8988T (cell line): ENCODE measurements at places on chromosomes 3 and 15.

DNA sequence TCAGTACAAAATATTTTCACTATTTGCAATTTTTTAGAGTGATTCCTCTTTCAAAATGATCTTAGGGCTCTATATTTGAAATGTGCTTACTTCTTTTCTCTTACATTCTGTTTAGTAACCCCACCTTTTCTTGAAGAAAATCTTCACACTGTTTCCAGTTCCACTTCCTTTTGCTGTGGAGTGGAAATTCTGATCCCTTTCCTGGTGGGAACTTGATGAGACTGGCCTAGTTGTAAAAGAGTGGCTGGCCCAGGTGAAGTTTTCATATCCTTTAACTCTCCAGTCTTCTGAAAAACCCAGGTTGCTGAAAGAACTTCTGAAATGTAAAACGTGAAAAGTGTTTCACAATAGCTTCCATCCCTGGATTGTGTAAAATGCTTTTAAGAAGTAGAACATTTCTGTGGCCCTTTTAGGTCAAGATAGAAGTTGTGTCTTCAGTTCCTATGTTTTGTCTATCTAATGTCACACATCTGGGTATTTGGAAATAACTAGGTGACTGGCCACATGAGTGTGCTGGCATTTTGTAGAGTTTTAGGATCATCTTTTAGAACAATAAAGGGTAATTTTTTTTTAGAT is 84.8 kb upstream of the LRIG1 start:
- no peak for DNase-seq

DNA sequence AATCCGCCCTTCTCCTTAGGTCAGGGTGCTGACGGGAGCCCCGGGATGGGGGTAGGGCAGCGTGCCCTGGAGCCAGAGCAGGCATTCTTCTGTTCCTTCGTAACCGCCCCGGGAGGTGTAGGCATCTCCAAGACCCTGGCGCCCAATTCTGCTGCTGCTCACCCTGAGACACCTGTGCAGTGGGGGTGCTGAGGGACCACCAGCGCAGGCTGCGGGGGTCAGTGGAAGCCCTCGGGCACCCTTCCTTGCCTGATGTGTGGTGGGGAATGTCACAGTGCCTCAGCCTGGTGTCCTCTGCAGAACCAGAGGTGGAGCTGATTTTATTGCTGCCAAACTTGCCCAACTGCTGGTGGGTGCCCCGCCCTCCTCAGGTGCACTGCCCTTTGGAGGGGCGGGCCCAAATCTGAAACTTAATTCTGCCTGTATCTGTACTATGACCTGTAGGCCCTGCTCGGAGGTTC is 7.3 kb downstream of the CSK start:
- DNase-seq, result no peak

GRCh38 chr3:47259114-47259513 is 23.5 kb downstream of the KIF9 start:
- no peak for DNase-seq

- no peak for DNase-seq
Measured at GRCh38 chr15:82871832-82872484, 62.5 kb downstream of the WHAMM start.

- no peak for DNase-seq
Measured at GRCh38 chr15:64422697-64423096, 35.1 kb downstream of the TRIP4 start.

- no peak for DNase-seq
Measured at GRCh38 chr15:47003568-47003967, 713.7 kb upstream of the SEMA6D start.

DNA sequence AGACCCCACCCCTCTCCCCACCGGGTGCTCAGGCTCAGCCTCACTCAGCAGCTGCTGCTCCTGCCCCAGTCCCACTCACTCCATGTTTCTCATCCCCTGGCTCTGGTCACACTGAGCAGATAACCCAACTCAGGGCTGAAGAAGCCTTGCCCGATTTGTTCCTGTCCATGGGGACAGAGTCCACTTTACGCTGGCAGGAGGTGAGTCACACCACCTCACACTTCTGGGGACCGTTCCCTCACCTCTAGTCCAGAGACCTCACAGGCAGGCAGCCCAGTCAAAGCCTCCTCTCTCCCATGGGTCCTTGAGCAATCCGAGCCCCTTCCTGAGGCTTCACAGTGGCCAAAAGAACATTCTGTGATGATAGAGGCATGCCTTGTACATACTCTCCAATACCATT is 1.4 kb downstream of the CIDEC start:
- no peak for DNase-seq

DNA sequence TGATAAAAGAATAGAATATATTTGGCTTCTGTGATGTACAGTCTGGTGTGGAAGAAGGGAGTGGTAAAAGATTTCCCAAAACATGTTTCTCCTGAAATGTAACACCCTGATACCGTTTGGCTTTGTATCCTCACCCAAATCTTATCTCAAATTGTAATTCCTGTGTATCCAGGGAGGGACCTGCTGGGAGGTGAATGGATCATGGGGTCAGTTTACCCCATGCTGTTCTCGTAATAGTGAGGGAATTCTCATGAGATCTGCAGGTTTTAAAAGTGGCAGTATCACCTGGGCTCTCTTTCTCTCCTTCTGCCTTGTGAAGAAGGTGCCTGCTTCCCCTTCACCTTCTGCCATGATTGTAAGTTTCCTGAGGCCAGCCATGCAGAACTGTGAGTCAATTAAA is 1070.8 kb downstream of the IGSF11 start:
- no peak for DNase-seq

DNA sequence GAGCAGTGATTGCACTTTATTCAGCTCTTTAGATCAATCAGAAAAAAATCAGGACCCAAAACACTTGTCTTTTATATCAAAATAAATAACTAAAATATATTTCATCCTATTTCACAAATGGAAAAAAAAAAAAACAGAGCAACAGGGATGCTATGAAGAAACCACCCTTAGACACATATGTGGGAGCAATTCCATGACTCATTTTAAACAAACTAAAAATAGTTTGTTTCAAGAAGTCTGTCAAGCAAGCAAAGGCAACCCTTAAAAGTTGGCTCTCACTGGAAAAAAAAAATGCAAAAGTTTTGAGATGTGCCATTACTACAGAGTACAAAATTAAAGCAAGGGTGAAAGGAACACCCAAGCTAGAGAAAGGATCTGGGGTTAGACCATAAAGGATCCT is 5.7 kb downstream of the ATP13A3 start:
- no peak for DNase-seq

DNA sequence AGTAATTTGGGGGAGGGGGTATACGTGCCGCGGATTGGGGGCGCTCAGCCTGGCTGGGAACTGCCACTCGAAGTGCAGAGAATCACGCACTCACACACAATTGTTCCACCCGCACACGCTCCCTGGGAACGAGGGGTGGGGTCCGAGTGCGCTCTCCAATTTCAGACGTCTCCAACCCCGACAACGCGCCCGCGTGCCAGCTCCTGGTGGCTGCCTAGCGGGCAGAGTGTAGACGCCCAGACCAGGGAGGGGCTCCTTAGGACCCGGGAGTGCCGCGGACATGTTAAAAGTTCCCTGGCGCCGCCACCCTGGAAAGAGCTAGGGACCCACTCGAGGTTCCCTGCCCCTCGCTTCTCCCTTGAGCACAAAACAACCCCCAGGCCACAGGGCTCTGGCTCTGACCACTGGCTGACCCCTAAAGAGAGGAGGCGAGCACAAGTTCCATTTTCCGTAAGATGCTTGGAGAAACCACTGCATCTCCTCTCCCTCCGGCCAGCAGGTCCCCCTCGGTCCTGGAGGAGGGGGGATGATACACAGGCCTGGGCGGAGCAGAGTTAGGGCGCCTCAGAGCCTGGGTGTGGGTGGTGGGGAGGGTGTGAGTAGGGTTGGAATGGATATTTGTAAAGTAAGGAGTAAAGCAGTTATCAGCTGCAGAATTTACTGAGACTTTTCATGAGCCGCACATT is 894 bp upstream of the ANKRD63 start:
- DNase-seq, result no peak

DNA sequence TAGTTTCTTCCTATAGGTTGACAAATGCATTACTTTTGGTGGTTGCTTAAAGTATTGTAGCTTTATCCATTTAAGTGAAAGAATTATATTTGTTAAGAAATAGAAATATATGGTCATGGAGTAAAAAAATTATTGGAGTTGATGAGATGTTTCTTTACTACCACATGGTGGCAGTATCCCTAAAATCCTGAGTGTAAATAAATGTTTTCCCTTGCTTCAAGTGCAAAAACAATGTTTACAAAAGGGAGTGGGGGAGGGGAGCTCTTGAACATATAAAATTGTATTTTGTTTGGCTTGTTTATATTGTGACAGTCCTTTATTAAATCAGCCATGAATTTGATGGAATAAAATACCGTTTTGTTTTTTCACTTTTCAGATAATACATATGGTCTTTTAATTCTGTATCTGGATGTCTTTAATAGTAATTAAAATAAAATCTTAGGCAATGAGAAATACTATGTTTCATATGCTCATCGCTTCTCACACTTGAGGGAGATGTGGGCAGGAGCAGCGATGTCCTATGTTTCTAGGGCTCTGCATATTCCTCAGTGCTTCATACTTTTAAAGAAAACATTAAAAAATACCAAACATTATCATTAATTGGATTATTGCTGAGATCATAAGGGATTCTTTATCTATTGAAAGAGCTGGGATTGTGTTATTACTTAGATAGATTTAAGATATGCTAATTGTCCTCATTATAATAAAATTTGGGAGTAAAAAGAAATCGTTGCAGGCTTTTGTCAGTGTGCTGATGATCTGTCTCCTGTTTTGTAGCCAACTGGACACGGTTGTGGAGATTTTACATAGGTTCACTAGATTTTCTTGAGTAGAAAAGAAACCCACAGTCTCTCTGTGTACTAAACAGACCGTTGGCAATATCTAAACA is 349.7 kb downstream of the TUSC7 start:
- no peak for DNase-seq
